Left renal cortex interstitium (tissue), 4 donors: ENCODE measurements at places on chromosomes 5 and 9. TPM values are rescaled to one million over a fixed set of nuclear protein-coding genes. Genes with fewer than 3 reads are reported as not detected.

PHF2 gene
- polyA plus RNA-seq: 45.3 TPM

DOCK2 gene
- polyA plus RNA-seq: 2.1 TPM

FOXB2 gene
- not detected for polyA plus RNA-seq

CCL27 gene
- polyA plus RNA-seq: not detected

FAM221B gene
- 0.60 TPM for polyA plus RNA-seq

TAS2R1 gene
- polyA plus RNA-seq: not detected

TBC1D13 gene
- 37.5 TPM for polyA plus RNA-seq

ELAVL2 gene
- 3.5 TPM for polyA plus RNA-seq

COL5A1 gene
- 95.0 TPM for polyA plus RNA-seq

FOXI1 gene
- polyA plus RNA-seq: 7.1 TPM

ANKRD18A gene
- 2.3 TPM for polyA plus RNA-seq

CTSV gene
- 25.9 TPM for polyA plus RNA-seq

TAF9 gene
- 64.6 TPM for polyA plus RNA-seq

CKMT2 gene
- polyA plus RNA-seq: 9.3 TPM

ARHGEF37 gene
- 6.2 TPM for polyA plus RNA-seq

WWC1 gene
- 86.1 TPM for polyA plus RNA-seq
